Spinal cord (tissue), 10 donors: ENCODE measurements at places on chromosomes 1 and 21. TPM values are rescaled to one million over a fixed set of nuclear protein-coding genes. Genes with fewer than 3 reads are reported as not detected.

DNA sequence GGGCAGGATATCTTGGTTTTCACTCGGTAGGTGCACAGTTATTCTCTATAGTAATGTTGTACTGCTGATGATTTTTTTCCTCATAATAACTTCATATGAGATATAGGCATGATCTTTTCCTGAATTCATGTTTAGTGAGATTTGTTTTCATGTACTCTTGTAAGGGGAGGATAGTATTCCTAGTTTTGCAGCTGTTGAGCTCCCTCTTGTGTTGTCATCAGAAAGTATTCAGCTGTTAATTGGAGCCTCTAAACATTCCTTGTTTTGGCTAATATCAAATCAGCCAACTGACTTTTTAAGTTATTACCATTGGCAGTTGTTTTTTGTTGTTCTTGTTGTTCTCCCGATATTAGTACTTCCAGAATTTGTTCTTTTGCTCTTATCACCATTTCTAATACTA is 24.4 kb downstream of the OR10R2 start:
- no peak for DNase-seq

- DNase-seq = no peak
Measured at GRCh38 chr1:106921186-106921585, 135.3 kb upstream of the PRMT6 start.

GNG4 gene
- total RNA-seq = 38.3 TPM

DNA sequence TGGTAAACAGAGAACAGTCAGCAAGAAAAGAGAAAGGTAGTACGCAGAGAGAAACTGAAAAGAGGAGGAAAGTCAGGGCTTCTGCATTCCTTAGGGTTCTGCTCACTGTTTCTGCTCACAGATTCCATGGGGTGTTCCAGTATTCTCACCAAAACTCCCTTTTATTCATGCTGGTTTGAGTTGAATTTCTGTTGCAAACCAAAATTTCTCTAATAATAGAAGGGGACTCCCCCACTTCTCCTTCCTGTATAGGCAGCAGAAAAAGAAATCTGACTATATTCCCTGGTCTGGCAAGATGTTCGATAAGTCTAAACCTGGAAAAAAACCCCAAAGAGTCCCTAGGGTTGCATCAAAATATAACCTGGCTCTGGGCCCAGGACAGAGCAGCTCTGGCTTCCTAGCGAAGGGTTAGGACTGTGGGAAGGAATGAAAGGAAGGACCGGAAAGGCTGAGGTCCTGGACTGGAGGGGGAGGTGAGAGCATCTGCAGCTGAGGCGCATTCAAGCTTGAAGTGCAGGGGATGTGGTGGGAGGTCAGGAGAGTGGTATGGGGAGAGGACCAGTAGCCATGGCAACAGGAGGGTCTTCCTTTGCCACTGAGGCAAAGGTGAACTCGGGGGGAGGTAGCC is 18.8 kb upstream of the RGS16 start:
- no peak for DNase-seq

- DNase-seq = no peak
Measured at GRCh38 chr1:32963746-32964460, 706 bp downstream of the RNF19B start.

DNA sequence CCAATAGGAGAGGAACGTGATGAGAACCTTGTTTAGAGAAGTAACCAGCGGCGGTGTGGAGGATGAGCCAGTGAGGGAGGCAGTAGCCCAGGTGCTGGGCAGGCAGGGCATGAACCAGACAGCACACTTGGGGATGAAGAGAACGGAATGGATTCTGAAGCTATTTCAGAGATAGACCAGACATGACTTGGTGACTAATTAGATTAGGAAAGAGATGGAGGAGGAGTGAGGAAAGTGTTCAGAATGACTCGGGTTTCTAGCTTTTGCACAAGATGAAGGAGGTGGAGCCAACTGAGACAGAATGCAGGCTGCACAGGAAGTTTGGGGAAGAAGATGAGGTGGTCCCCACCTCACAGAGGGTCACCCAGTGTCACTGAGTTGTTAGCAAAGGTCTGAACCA is 5.1 kb downstream of the PEF1 start:
- DNase-seq = no peak

DNA sequence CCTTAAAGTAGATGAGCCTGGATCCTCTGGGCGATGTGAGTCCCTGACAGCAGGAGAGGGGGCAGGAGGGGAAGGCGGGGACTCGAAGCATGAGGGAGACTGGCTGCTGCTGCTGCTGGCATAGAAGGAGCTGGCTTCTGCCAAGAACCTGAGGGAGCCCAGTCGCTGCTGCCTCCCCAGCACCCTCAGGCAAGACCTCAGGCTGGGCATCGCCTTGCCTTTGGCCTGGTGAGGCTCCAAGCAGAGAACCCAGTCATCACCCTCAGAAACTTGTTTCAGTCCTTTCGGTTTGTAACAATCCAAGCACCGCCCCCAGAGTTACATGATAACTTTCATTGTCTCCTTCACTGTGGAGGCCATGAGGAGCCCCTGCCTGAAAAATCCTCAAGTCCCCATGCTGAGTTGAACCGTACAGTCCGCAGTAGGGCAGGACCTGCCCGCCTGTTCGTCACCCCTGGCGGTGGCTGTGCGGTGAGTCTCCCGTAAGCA is 38.8 kb downstream of the POFUT2 start:
- peak; percentile 69 for DNase-seq

- no peak for DNase-seq
Measured at GRCh38 chr1:151816548-151817352, 11.5 kb upstream of the LINGO4 start.

PPIAL4G gene
- total RNA-seq = 0.20 TPM
